ENCODE measurements at places on chromosomes 16 and 17. TPM values are rescaled to one million over a fixed set of nuclear protein-coding genes. Genes with fewer than 3 reads are reported as not detected.

The IGF2BP1 gene
- not detected for total RNA-seq

The SNRNP25 gene
- 16.4 TPM for total RNA-seq

The HOXB9 gene
- not detected for total RNA-seq

The TP53I13 gene
- total RNA-seq = 40.4 TPM

The ZG16 gene
- not detected for total RNA-seq

The PPP1R9B gene
- 36.7 TPM for total RNA-seq

The FNDC8 gene
- total RNA-seq = not detected

The GDPD3 gene
- 1.00 TPM for total RNA-seq

The FOXL1 gene
- 2.7 TPM for total RNA-seq

The CACNG3 gene
- total RNA-seq = not detected

Measured in cardiac ventricle fibroblast (primary cell).